ENCODE measurements at places on chromosomes 5 and 9.
A peak's percentile ranks its signal among the peaks of the same experiment; 100 is the strongest.

- DNase-seq, result no peak
These were observed 206.3 kb downstream of the BNC2 start for GRCh38 chr9:16664211-16664610.

GRCh38 chr5:110048491-110048890, 358.8 kb downstream of the MAN2A1 start:
- no peak for DNase-seq

DNA sequence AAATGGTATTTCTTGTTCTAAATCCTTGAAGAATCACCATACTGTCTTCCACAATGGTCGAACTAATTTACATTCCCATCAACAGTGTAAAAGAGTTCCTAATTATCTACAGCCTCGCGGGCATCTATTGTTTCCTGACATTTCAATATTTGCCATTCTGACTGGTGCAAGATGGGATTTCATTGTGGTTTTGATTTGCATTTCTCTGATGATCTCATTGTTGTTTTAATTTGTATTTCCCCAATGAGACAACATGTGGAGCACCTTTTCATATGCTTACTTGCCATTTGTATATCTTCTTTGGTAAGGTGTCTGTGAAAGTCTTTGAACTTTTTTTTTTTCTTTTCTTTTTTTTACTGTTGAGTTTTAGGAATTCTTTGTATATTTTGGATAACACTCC, 473.6 kb downstream of the KCTD16 start:
- DNase-seq, result no peak

DNA sequence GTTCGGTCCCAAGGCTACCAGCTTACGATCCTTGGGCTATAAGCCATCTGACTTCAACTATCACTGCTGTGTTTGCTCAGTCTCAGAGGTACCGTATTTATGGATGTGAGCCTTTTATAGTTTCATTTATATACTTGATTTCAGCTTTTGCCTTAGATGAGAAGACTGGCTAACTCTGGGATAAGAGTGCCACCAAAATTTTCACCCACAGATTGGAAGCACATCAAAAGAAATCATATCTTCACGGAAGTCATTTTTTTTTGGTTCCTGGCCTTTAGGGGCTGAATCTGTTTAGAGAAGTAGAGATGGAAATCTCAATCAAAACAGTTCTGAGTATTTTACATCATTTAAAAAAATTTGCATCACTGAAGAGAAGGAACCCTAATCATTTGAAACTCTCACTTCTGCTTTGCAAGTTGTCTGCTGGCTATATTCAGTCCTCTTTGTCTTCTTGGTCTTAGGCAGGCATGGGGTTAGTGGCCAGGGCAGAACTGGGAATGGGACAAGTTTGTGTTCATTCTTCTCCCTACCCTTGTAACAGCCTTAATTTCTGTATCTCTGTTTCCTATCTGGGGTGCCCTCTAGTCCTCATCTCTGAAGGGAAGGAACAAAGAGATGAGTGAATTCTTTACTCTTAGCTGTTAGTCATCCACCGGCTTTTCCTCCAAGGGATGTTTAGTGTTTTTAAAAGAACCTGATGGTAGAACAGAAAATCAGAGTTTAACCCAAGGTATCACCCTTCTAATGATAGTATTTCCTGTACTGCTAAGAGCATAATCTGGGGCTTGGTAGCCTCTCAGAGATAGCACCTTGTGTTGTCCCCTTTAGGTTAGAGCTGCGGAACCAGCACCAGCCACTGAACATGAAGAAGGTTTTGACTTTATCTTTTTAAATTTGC, 14.1 kb upstream of the TNFAIP8 start:
- no peak for DNase-seq

- no peak for DNase-seq
These were observed 1388.3 kb upstream of the C9orf72 start for GRCh38 chr9:28961623-28962022.

DNA sequence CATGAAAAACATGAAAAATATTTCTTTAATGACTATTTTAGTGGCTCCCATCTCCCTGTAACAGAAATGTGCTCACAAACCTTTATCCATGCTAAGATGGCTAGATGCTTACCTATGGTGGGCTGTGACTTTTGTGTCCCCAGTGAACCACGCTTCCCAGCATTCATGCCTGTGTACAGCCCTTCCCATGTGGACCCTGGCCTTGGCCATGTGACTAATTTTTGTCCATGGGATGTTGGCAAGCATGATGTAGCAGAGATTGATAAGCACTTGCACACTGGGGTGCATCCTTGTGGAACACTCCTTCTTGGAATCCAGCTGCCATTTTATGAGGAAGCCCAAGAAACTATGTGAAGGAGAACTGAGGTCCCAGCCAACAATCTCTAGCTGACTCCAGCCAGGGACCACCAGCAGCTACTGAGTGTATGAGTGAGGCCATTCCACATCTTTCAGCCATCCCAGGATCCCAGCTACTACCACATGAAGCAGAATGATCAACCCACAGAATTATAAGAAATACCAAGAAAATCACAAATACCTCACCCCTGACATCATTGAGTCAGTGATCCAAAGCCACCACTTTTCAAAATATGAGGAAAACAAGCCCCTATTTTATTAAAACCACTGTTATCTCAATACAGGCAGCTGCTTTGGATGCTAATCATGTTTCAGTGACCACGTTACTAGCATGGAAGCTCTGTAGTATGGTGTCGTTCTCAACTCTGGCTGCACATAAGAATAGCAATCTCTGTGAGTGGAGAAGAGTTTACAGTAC, 16.1 kb upstream of the RAI14 start:
- no peak for DNase-seq

- no peak for DNase-seq
These were observed 47.3 kb upstream of the ANXA1 start for GRCh38 chr9:73104342-73104741.

DNA sequence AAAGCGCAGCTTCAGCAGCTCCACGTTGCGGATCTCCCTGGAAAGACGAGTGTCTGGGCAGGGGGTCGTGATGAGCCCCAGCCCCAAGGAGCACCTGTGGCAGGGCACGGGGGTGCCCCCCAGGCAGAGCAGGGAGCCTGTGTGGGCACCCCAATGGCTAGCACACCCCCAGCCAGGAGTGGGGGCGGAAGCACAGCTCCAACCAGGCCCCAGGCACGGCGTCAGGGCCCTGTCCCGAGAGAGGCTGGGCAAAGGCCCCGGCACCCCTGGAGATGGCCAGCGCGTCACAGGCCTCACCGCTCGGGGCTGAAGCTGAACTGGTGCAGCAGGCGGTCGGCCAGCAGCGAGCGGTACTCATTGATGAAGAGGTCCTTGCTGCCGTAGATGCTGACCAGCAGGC, 7.9 kb downstream of the ANAPC2 start:
- no peak for DNase-seq

- DNase-seq, result no peak
These were observed 50.2 kb downstream of the RICTOR start for GRCh38 chr5:39024005-39024404.

DNA sequence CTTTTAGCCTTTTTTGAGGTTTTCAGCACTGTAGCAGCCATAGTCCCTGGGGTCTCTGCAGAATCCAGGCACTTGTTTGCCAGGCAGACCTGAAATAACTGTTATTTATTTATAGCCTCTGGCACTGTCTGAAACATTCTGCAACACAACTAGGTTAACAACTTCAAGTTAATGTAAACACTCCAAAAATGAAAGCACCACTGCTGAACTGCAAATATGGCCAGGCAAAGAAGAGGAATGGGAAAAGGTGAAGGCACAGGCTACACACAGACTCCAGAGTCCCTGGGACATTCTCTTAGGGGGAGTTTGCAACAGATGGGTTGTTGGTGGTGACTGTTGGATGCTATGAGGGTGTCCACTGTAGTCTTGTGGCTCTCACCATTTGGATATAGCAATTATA, 369.0 kb downstream of the MAT2B start:
- DNase-seq, result no peak

GRCh38 chr9:33133186-33133585, 34.0 kb downstream of the B4GALT1 start:
- peak; percentile 52 for DNase-seq

DNA sequence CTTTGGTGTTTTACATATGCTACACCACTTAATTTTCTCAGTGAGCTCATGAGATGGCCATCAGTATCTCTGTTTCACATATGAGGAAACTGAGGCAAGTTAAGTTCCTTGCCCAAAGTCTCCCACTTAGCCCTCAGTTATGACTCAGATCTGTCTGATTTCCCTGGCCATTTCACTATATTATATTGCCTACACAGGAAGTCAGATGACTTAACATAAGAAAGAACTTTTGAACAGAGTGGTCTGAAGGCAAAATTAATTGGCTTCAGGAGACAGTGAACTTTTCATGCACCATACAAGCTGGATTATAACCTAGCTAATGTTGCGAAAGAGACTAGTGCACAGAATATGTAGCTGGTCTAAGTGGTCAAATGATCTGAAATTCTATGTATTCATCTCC, 221.6 kb downstream of the NFIB start:
- no peak for DNase-seq

- no peak for DNase-seq
These were observed 38.9 kb downstream of the WNK2 start for GRCh38 chr9:93222890-93223259.

- DNase-seq, result no peak
These were observed 2.4 kb downstream of the SEC61B start for GRCh38 chr9:99224445-99224844.

GRCh38 chr5:85278193-85278592, 893.5 kb upstream of the EDIL3 start:
- no peak for DNase-seq

GRCh38 chr9:35164711-35165110, 2.9 kb downstream of the UNC13B start:
- no peak for DNase-seq

DNA sequence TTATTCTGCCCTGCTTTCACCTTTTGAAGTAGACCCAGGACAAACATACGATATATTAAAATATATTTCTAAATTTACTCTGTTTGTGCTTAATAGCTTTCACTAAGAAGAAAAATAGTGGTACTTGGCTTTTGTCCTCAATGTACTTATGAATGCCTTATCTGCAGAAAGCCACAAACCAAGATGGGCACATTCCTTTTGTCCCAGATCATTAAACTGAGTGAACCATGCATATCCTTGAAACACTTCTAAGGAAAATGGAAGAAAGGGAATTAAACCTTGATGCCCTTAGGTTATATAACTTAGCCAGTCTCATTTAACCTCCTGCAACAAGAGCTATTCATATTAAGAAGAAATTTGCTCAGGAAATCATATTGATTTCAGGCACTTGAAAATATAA, 553.8 kb upstream of the CDH9 start:
- DNase-seq, result no peak

DNA sequence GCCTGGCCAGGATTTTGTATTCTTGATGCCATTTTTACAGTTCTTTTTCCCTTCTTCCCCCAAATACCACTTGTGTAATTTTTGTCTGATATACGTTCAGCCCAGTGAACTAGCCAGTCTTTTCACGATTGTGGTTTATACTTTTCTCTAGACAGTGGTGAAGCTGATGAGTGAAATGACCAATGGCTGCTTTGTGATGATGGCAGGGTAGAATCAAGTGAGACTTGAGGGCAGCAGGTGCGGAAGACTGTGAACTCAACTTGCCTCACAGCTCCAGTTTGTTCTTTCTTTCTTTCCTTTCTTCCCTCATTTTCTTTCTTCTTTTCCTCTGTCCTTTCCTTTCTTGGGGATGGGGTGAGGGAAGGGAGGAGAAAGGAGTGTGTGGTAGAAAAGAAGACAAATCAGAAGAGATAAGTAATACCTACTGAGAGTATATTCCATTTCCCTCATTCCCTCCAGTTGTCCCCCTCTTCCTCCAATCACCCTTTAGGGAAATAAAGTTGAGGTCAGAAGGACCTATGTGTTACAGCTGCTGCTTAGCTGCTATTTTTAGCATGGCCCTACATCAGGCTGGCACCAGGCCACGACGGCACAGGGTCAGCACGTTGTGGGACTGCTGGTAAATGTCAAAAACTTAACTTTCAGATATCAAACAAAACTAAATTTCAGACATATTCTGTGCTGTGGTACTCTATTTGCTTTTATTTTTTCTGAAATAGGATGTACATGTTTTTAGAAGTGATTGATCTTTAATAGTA, 12.3 kb downstream of the ZSWIM6 start:
- no peak for DNase-seq

GRCh38 chr5:19266791-19267190, 721.2 kb downstream of the CDH18 start:
- no peak for DNase-seq

- no peak for DNase-seq
These were observed 317.0 kb upstream of the MPDZ start for GRCh38 chr9:13596383-13596970.

GRCh38 chr5:150486402-150487198, 21.3 kb upstream of the NDST1 start:
- no peak for DNase-seq

- no peak for DNase-seq
These were observed 41.6 kb upstream of the POU5F2 start for GRCh38 chr5:93782978-93783377.

GRCh38 chr9:38019731-38020130, 49.3 kb downstream of the SHB start:
- DNase-seq, result no peak

DNA sequence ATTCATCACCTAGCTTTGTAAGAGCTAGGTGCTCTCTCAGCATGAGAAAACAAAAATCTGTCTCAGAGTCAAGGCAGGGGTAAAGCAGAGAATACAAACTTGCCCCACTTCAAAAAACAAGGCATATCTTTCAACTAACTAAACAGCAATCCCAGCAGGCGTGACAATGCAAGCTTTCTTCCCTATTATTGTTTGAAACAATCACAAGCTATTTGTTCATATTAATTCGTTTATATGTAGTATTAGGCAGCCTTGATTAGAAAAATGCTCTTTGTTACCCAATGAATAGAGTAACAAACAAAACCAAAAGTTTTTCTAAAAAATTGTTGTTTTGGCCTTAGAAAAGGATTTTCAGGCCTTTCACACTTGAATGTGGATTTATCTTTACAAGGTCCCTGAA, 71.1 kb downstream of the LPAR1 start:
- no peak for DNase-seq

DNA sequence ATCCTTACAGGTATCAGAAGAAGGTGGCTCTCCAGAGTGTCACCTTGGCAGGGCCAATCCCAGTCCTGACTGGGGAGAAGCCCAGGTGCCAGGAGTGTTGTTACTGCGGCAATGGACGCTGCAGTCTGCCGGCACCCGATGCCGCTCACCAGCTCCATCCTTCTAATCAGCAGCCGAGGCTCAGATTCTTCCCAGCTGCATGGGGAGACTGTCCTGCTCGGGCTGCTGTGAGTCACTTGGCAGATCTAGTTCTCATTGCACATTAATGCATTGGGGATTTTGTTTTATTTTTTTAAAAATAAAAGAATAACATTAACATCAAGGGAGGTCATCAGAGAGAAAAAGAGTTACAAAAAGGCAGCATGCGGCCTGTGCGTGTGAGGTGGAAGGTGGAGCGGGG, 115.8 kb downstream of the MTX3 start:
- DNase-seq, result no peak

GRCh38 chr5:40622463-40623252, 57.1 kb upstream of the PTGER4 start:
- no peak for DNase-seq

DNA sequence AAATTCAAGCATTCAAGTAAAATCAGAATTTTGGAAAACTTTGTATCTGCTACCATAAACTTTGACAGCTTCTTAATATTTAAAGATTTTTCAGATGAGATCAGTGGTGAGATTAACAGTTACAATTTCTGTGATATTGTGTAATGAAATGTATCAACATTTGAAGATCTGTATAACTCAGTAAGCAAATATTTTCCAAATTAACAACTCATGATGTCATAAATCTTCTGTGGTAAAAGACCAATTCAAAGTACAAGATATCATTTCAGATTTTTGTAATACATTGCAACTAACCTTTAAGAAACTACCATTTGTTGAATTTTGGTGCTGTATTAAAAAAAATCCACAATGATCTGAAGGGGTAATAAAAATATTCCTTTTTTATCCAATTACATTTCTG, 352.2 kb downstream of the KIAA0825 start:
- no peak for DNase-seq

GRCh38 chr5:107505763-107506534, 164.8 kb downstream of the EFNA5 start:
- no peak for DNase-seq

All from suprapubic skin (tissue), 4 donors.